ENCODE measurements at places on chromosomes 4 and X. TPM values are rescaled to one million over a fixed set of nuclear protein-coding genes. Genes with fewer than 3 reads are reported as not detected.

- no peaks in the 10 kb centered on the region for H3K36me3 ChIP-seq
- no peak overlapping the region for H3K27ac ChIP-seq
- no peaks in the 10 kb centered on the region for H3K27me3 ChIP-seq
- no peak for DNase-seq
- peaks cover 6% of the 10 kb centered on the region for H3K4me1 ChIP-seq
Measured at GRCh38 chrX:21946925-21947641, 6.6 kb downstream of the SMS start.

Gene MAGIX
- 7.1 TPM for total RNA-seq

DNA sequence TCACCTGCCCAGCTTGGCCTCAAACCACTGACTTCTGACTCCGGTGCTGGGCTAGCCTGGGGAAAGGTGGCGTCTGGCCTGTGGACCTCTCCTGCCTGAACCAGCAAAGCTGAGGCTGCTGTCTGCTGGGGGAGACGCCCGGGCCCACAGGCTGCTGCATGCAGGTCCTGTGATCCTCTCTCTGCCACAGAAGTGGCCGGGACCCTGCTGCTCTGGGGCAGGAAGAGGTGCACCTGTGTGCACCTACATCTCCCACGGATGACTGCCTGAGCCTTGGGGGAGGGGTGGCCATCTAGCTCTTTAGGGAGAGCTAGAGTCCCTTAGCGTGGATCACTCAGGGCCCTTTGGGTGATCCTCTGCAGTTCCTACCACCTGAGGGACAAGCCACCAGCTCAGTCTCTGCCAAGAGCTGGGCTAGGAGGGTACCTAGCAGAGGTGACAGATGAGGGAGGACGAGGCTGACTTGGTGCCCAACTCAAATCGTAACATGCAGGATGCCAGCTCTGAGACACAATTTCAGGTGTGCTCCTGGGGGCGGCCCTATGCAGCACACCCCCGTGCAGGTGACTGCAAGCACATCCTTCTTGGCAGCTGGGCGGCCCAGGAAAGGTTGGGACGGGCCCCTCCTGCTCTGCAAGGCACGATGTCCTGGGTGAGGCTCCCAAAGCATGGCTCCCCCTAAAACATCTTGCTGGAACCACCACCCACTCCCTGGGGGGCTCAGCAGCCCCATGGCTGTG lies 22.5 kb downstream of the LETM1 start:
- no peak overlapping the region for H3K27ac ChIP-seq
- H3K4me3 ChIP-seq: no peak overlapping the region
- H3K36me3 ChIP-seq: peaks cover 81% of the 10 kb centered on the region
- H3K4me1 ChIP-seq: no peaks in the 10 kb centered on the region
- no peak for DNase-seq
- H3K27me3 ChIP-seq: no peaks in the 10 kb centered on the region

GRCh38 chrX:101485212-101485949 lies at the start of gene ARMCX4:
TSS of gene ARMCX4 (plus strand) at chrX:101485456. CDS start at chrX:101488590, 3,134 bp downstream.
- H3K27ac ChIP-seq: no peak within 1 kb of the TSS
- no peaks in the 10 kb centered on the region for H3K4me1 ChIP-seq
- peak; percentile 76 for DNase-seq
- H3K36me3 ChIP-seq: no peaks in the 10 kb centered on the region
- no peaks in the 10 kb centered on the region for H3K27me3 ChIP-seq
- peak within 1 kb of the TSS; percentile 45 for H3K4me3 ChIP-seq

Gene NOX1
- total RNA-seq: not detected

DNA sequence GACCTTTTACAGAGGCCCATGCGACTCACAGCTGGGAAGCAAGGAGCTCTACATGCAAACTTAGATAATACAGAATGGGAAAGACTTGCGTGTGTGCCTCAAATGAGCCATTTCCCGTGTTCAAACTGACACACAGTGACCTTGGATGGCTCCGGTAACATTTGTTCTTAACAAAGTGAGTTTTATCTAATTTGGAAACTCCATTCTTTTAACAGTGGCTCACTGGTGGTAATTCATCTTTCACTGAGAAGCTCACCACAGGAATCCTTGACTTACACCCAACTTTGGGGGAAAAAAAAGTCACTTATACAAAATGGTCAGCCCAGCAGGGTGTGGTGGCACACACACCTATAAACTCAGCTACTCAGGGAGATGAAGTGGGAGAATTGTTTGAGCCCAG lies 190.6 kb downstream of the LDB2 start:
- DNase-seq: no peak
- no peak overlapping the region for H3K4me3 ChIP-seq
- no peaks in the 10 kb centered on the region for H3K27me3 ChIP-seq
